ENCODE measurements at places on chromosomes 16 and 17.

DNA sequence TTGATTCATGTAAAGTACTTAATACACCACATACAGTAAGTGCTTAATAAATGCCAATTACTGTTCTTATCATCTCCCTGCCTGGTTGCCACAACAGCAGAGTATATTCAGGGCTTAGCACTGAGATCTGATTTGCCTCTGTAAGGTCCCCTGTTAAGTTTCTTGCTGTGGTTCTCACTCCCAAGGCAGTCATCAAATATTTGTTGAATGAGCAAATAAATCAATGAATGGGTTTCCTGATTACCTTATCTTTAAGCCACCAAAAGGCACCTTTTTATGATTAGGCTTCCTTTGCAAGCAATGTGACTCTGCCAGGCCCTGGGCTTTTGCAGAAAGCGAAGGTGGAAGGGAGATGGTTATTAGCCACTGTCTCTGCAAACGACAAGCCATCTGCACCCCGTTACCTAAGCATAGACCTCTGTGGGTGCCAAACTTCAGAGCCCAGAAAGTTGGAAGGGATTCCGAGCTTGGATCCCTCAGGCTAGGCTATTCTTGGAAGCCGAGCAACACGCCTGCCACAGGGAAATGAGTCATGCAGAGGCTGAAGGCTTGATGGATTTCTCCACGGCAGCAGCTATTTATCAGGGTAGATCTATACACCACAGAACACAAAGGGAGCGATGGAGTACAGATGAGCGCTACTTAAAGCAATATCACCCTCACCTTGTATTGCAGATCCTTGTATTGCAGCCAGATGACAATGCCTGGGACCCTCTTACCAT lies 102.0 kb downstream of the GRIN2A start:
- DNase-seq = no peak

DNA sequence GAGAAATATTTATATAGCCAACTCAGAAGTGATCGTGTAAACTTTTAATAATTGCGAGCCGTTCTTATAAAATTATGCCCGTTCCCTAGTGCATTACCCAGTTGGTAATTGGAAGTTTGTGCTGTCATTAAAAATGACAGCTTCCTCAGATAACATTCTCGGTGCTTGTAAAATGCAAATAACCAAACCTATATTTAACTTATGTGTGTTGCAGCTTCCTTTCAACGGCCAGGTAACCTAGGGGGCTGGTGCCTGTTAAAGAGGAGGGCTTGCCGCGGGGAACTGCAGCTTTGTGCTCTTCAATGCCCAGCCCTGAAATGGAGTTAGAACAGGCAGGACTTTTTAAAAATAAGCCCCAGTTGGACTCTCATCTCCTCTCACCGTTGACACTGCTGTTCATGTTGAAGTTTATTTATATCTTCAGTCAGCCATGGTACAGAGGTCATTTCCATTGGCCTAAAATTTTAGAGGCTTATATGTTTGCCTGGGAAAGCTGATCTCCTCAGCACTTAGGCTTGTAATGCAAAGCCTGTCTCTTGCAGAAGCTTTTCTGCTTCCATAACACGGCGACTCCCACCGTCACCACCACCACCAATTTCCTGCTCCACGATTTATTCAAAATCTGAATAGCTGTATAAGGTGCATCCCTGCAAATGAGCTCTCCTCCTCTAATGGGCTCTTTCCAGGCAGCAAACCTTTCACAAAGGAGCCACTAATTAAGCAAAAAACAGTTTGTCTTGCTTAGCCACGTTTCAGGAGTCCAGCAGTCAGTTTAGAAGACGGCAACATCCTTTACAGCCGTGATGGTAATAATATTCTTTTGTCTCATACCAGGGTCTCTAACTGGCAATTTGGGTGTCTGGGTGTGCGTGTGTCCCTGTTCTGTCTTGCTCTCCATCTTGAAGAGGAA lies 74.7 kb downstream of the RPA1 start:
- no peak for DNase-seq

- DNase-seq = no peak
These were observed 35.4 kb upstream of the ARL4D start for GRCh38 chr17:43363181-43363925.

DNA sequence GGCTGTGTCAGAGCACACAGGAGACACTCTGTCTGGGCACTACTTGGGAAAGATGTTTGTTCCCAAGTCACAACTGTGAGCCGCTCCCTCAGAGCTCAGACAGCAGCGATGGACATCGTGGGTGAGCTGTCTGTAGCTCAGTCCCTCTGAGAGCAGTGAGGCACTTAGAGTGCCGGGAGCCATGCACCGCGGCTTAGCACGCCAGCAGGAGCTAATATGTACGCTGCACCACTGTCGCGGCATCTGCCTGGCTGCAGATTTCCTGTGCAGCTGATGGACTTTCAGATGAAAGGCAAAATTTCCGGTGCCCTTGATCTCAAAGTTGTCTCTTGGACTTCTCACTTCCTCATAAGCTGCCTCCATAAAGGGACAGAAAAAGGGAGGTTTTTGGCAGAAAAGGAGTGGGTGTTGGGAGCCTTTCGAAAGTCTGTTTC lies 92.8 kb upstream of the ZNF469 start:
- DNase-seq = no peak

DNA sequence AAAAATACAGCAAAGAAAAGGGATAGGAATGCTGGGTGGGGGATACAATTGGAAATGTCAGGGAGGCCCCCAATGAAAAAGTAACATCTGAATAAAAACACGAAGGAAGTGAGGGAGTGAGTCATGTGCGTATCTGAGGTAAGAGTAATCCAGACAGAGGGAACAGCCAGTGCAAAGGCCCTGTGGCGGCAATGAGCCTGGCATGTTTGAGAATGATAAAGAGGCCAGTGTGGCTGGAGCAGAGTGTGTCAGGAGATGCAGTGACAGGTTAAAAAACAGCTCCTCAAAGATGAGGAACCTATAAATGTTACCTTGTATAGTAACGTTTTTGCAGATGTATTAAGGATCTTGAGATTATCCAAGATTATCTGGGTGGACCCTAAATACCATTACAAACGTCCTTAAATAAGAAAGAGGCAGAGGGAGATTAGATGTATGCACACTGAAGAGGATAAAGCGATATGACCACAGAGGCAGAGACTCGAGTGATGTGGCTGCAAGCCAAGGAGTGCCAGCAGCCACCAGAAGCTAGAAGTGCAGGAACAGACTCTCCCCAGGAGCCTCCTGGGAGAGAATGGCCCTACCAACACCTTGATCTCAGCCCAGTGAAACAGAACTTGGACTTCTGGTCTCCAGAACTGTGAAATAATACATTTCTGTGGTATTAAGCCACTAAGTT lies 17.8 kb upstream of the SLC35B1 start:
- no peak for DNase-seq

DNA sequence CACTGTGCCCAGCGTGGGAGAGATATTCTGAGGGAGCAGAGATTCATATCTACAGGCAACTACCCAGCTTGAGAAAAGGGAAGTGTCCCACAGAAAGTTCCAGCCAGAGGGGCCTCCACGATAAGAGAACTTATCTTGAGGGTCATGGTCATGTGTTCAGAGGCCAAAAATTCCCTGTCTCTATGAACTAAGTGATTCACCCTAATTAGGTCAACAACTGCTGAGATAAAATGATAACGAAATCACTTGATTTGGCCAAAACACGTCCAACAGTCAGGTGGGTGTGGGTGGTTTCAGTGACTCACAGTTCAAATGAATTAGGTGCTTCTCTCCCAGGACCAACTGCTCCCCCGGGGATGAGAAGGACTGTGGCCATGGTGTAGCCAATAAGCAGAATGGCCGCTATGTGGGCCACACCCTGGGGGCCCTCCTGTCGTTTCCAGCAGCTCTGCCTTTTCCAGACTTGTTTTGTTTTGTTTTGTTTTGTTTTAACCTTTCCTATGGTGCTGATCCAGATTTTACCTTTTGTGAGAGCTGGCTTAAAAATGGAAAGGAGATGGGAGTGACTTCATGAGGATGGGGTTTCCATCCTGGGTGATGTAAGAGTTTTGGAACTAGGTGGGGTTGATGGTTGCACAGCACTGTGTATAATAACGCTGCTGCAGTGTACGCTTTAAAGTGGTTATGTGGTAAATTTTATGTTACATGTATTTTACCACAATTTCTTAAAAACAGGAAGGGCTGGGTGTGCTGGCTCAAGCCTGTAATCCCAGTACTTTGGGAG lies 8.7 kb downstream of the DNAI2 start:
- DNase-seq = no peak

DNA sequence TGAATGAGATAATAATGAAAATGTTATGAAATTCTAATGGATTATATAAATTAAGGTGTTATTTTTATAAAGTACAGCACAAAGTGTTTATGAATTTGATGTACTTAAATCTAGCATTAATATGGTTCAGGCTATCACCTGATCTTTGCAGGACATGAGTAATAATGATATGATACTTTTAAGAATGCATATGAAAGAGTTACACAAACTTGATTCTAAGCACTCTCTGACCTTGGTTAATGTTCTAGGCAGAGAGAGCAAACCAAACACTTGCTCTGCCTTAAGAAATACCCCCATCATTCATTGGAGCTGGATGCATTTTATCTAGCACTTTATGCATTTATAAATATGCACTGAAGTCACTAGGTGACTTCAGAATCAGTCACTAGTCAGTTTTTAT lies 942.2 kb upstream of the CDH8 start:
- no peak for DNase-seq

GRCh38 chr16:19135896-19136438 lies 22.2 kb downstream of the ITPRIPL2 start:
- no peak for DNase-seq

- DNase-seq = no peak
These were observed 5.9 kb upstream of the GOSR2 start for GRCh38 chr17:46917041-46917440.

DNA sequence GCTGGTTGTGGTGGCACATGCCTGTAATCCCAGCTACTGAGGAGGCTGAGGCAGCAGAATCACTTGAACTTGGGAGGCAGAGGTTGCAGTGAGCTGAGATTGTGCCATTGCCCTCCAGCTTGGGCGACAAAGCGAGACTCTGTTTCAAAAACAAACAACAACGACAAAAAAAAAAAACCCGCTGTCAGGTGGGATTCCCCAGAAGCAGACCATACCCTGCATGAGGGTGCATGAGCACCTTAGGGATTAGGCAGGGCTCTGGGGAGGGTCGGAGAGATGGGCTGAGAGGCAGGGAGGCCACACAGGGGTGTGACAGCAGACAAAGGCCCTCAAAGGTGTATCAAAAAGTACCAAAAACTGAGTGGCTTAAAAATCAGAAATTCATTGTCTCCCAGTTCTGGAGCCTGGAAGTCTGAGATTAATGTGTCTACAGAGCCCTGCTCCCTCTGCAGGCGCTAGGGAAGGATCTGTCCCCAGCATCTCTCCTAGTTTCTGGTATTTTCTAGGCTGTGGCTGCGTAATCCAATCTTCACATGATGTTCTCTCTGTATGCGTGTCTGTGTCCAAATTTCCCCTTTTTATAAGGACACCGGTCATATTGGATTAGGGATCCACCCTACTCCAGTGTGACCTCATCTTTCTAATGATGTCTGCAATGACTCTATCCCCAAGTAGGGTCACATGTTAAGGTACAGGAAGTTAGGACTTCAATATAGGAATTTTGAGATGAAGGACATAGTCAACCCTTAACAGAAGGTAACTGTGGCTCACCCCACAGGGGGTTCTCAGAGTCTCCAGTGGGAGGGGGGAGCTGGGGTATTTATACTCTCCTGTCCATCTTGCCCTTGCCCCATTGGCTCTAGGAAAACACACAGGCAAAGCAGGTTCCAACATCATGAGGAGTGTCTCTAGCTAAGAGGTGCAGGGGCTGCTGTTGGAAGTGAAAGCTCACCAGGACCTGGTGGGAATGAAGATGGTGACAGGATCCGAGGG lies 13.6 kb upstream of the TVP23A start:
- no peak for DNase-seq

DNA sequence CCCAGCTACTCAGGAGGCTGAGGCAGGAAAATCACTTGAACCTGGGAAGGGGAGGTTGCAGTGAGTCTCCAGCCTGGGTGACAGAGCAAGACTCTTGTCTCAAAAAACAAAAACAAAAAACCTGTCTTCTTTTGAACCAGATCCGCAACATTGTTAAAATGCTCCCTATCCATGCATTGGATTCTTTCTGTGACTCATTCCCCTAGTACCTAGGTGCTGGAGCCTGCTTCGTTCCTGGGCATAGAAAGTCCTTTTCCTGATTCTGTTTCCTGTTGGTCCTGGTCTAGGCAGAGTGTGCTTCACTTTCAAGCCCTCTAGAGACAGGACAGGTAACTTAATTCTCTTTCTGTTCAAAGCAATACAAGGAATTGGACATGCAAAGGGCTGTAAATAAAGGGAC lies 5.2 kb downstream of the EPN2 start:
- no peak for DNase-seq

DNA sequence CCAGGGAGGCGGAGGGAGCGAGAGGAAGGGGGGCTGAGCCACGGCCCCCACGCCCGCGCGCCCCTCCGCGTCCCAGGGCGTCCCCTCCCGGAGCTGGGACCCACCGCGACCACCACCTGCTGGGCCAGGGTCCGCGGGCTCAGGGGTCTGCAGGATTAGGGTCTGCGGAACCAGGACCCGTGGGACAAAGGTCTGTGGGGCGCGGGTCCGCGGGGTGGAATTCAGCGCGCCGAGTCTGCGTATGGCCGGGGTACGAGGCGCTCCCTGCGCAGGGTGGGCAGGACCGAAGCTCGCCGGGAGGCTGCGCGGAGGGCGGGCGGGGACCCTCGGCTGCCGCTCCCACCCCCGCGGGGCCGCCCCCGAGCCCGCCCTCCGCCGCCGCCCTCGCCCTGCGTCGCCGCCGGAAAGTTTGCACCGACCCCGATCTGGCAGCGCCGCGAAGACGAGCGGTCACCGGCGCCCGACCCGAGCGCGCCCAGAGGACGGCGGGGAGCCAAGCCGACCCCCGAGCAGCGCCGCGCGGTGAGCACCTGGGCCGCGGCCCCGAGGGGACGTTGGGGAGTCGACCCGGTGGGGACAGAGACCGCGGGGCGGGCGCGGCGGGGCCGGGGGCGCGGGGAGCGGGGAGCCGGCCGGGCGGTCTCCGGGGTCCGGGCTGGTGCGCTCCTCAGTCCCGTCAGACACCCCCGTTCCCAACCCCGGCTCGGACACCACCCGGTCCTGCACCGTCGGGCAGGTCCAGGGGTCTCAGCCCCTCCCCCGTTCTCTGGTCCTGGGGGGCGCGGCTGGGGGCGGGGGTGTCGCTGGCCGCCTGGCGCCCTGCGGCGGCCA lies at the start of gene GCGR:
Gene GCGR, plus strand, starts transcription at position 423 of the 831 bp plus-strand sequence. CDS start 4,869 bp downstream, outside the sequence.
- DNase-seq = no peak

- DNase-seq = no peak
These were observed 69.2 kb downstream of the TANC2 start for GRCh38 chr17:63035271-63035670.

- DNase-seq = peak; percentile 9
These were observed at the start of gene USP22 for GRCh38 chr17:21042458-21043295. TSS of gene USP22 (minus strand) at chr17:21043011. CDS start at chr17:21042835, 176 bp downstream.

All from activated CD4-positive, alpha-beta T cell treated with anti-CD3 and anti-CD28 coated beads for 1 hour (primary cell).